ENCODE measurements at places on chromosomes 7 and 10.

DNA sequence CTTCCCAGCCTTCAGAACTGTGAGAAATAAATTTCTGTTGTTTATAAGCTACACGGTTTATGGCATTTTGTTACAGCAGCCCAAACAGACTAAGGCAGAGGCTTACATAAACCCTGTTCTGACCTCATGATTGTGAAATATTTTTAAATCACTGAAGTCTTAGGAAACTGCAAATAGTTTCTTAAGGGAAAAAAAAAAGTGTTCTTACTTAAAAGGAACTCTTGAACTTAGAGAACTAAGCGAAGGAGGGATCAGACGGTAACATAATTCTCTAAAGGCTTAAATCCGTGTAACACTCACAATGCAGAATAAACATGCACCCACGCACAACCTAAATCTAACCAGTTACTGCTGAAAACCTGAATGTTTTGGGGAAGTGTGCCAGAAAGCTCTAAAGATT lies 749.1 kb upstream of the LRRTM3 start:
- DNase-seq: no peak

- no peak for DNase-seq
Measured at GRCh38 chr7:3537210-3537875, 236.3 kb downstream of the SDK1 start.

GRCh38 chr7:136251826-136252225 lies 274.7 kb upstream of the MTPN start:
- DNase-seq: no peak

DNA sequence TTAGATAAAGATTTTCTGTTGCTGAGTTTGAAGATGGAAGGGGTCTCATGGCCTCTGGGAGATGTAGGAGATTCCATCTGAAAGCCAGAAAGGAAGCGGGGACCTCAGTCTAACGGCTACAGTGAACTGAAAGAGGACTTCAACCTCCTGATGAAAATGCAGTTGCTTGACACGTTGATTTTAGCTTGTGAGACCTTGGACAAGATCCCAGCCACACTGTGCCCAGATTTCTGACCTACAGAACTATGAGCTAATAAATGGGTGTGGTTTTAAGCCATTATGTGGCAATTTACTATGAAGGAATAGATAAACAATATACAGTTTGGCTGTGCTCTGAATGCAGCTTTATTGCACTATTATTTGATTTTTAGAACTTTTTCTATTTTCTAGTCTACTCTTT lies 342.3 kb upstream of the SEMA3D start:
- no peak for DNase-seq

GRCh38 chr7:140641524-140642195 lies 1.0 kb upstream of the DENND2A start:
- DNase-seq: no peak

DNA sequence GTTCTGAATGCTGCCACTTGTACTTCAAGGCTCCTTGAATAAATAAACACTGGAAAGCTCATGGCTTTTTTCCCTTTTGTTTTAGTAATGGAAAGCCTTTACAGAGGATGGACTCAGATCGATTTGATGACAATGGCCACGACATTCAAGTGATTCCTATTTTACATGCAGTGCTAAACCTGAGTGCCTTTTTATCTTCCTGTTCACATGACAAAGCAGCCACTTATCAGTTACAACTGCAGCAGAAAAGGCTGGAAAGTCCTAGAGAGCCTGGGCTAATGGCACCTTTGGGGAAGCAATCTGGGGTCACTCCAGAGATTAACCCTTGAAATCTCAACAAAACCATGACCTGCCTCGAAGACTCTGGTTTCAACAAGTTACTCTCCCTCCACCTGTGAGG lies 249.0 kb upstream of the AUTS2 start:
- DNase-seq: no peak

DNA sequence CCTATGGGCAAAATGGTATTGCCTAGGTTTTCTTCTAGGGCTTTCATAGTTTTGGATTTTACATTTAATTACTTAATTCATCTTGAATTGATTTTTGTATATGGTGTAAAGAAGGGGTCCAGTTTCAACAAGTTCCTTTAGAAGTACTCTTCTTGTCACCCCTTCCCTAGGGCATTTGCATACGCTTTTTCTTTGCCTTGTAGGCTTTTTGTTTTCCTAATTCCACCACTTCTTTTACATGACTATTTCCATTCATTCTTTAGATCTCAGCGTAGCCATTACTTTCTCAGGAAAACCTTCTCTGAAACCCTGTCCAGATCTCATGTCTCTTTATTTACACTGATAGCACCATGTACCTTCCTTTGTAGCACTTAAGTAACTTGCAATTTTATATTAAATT lies 648.6 kb downstream of the XPNPEP1 start:
- no peak for DNase-seq

GRCh38 chr7:16106300-16106699 lies 315.0 kb downstream of the CRPPA start:
- DNase-seq: no peak

- peak; percentile 78 for DNase-seq
Measured at GRCh38 chr10:77637532-77638320, at the start of gene KCNMA1. TSS of gene KCNMA1 (minus strand) at chr10:77637808.

DNA sequence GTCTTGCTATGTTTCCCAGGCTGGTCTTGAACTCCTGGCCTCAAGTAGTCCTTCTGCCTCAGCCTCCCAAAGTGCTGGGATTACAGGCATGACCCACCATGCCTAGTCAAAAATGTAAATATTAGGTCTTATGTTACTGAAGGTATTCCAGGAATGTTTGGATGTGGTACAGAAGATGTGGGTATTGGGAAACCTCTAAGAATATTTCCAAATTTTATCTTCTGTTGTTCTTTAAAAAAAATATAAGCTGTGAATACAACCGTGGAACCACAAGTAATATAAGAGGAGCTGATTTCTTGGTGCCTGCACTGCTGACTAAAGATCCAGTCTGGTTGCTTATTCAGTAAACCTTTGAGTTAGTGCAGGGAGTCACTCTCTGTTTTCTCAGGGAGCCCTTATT lies 178.3 kb downstream of the AUTS2 start:
- no peak for DNase-seq

DNA sequence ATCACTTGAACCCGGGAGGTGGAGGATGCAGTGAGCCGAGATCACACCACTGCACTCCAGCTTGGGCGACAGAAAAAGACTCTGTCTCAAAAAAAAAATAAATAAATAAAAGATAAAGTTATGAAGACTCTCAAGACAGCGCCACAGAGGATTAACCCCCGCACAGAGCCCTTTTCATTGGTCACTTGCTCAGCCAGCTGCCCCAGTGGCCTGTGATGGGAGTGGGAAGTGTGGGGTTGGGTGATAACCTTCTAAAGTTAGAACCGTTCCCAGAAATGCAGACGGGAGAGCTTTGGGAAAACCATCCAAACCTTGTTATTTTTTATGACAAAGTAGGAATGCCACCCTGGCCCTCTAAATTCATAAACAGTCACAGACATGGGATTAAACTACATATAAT lies 57.4 kb downstream of the PARP12 start:
- DNase-seq: no peak

DNA sequence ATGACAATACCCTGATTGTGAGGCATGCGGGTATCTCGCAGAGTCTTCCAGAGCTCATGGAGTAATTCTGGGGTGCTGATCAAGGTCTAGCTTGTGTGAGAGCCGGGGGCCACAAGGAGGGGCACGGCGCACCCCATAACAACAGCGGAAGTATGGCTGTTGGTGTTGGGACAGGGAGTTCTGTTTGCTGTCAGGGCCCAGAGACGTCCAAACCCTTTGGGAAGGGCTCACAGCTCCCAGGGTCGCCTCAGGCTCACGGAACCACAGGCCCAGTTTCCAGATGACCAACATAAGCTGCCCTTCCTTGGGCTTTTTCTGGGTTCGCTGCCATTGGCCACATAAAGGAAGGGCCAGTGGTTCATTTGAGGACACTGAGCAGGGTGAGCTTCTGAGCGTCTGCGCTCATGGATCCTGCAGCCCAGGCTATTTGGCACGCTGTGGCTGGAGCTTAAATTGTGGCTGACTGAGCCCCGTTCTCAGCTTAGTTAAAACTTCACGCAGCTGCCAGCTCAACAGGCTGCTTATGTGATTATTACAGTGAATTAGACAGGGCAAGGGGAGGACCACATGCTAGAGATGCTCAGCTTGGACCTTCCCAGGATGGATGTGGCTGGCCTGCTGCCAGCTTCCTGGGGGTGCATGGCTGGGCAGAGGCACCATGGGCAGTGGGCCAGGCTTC lies 92.3 kb downstream of the DNAJB6 start:
- DNase-seq: no peak

- no peak for DNase-seq
Measured at GRCh38 chr7:19139706-19140327, 5.4 kb downstream of the FERD3L start.

DNA sequence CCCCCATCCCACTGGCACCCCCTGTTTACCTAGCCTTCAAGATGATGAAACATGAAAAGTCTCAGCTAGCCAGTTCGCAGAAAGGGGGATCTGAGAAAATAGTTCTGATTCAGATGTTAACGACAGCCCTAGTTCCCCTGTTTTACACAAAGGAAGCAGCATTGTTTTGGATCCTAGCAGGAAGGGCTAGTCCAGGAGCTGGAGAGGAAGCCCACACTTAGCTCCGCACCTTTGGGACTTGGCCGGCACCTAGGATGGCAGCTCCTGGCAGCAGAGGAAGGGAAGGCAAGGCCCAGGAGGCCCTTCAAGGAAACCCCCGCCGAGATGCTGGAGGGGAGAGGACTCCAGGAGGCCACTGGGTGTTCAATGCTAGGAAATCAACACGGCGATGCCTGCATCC lies 29.0 kb upstream of the MGMT start:
- peak; percentile 4 for DNase-seq

DNA sequence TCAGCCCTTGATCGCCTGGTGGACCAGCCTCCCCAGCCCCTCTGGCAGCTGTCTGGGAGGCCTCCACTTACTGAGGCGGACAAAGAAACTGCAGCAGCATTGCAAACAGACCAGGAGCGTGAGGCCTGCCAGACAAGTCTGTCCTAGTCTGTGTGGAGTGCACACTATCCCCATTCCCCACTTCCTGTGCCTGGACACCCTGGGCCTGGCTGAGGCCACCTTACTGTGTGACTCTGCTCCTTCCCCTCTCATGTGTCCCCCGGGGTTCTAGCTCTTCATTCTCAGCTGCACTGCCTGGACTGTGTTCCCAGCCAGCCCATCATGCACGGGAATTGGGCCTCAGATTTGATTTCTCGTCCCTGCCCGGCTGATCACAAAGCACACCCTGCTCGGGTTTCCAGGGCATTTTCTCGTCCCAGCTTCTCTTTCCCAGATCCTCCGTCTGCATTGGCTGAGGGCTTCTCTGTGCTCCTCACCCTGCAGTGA lies 16.7 kb upstream of the C10orf90 start:
- DNase-seq: no peak

DNA sequence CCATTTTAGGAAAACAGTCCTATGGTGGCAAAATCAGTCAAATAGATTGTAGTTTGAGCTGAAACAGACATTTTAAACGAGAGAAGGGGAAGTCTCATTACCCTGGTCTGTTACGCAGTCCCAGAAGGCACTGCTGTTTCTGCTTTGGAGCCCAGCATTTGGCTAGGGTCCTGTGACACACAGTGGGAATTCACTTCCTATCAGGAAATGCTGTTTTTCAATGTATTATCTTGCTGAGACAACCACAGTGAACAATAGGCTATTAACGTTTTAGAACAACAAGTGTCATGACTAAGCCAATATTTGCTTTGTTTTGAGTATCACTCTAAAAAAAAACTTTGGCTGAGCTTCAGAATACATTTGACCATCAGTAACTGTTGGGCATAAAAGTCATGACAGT lies 74.1 kb downstream of the ADD3 start:
- no peak for DNase-seq

GRCh38 chr10:32931593-32931992 lies 26.4 kb downstream of the ITGB1 start:
- no peak for DNase-seq

DNA sequence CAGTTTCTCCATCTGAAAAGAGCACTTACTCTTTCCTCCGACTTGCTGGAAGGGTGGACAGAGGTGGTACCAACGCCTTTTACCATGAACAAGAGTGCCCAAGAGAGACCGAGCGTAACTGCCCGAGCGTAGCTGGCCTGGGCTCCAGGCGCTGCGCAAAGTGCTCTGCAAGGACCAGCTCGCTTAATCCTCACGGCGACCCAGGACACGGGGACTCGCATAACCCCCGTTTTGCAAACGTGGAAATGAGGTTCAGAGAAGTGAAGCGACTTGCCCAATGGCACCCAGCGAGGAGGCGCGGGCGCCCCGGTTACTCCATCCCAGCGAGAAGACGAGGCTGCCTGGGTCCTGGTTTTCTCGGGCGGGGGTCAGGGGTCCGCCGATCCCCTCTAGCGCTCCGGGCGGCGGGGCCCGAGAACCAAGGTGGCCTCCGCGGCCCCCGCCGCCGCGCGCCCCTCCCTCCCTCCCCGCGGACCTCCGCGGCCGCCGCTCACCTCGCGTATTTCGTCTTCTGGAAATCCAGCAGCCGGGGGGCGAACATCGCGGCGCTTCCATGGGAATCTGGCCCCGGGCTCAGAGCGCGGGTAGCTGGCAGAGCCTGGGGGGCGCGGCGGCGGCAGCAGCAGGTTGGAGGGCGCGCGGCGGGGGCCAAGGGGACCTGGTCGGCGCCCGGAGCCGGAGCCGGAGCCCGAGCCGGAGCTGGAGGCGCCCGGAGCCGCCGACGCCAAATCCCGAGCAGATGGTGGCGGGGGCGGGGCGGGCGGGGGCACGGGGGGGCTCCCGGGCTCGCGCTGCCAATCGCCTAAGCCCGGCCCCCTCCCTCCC lies at the start of gene MMD2:
MMD2 (minus strand) TSS at position 711 of the 825 bp plus-strand sequence; CDS start at position 541, 170 bp downstream.
- DNase-seq: no peak

- no peak for DNase-seq
Measured at GRCh38 chr7:50285269-50285668, 19.2 kb upstream of the IKZF1 start.

- no peak for DNase-seq
Measured at GRCh38 chr7:81721437-81721836, 48.4 kb downstream of the HGF start.

GRCh38 chr10:66811211-66811610 lies 114.6 kb upstream of the LRRTM3 start:
- no peak for DNase-seq

- DNase-seq: no peak
Measured at GRCh38 chr7:152052771-152053170, 27.3 kb downstream of the GALNT11 start.

DNA sequence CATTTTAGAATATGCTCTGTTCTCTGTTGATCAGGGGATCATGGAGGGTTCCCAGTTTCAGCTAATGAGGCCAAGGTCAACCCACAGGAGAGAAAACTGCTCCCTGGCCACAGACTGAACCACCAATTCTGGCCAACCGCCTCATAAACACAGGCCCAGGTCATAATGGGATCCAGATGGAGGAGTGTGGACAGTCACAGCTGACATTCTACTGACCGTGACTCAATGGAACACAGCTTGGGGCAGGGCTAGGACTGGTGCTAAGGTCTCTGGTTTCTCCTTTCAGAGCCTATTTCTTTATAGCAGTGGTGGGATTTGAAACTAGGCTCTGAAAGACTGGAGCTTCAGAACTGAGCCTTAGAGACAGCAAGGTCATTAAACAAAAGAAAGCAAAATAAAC lies 68.3 kb downstream of the HIPK2 start:
- no peak for DNase-seq

- DNase-seq: no peak
Measured at GRCh38 chr7:35685781-35686180, 9.2 kb downstream of the HERPUD2 start.

- no peak for DNase-seq
Measured at GRCh38 chr10:82925547-82925946, 1050.6 kb downstream of the NRG3 start.

Data from left forelimb (tissue), 1 donor.